ENCODE measurements at places on chromosomes 4 and X. TPM values are rescaled to one million over a fixed set of nuclear protein-coding genes. Genes with fewer than 3 reads are reported as not detected.

Gene JAKMIP1
- total RNA-seq, result 0.14 TPM

Gene SPANXN3
- not detected for total RNA-seq

Gene SPIN2B
- 9.4 TPM for total RNA-seq

Gene BTC
- total RNA-seq, result 3.8 TPM

Gene IGSF1
- total RNA-seq, result 0.62 TPM

Gene MPP1
- 36.8 TPM for total RNA-seq

Gene CFAP47
- not detected for total RNA-seq

Gene KLB
- not detected for total RNA-seq

Gene SOWAHD
- total RNA-seq, result 0.32 TPM

Gene RBM41
- 11.5 TPM for total RNA-seq

Gene EGF
- total RNA-seq, result 0.14 TPM

Gene AFF2
- total RNA-seq, result 10.5 TPM

Gene SHROOM4
- 11.5 TPM for total RNA-seq

Gene ADH7
- total RNA-seq, result not detected

Gene PDK3
- 58.0 TPM for total RNA-seq

Gene AMBN
- total RNA-seq, result not detected

Gene RHOH
- 4.2 TPM for total RNA-seq

Gene EGFL6
- total RNA-seq, result 0.14 TPM

Gene ARHGAP10
- total RNA-seq, result 80.5 TPM

Gene LAMP2
- 102 TPM for total RNA-seq

Gene P2RY4
- 0.57 TPM for total RNA-seq
